ENCODE measurements at places on chromosomes 3 and 15.

- DNase-seq: no peak
Measured at GRCh38 chr3:52136513-52136912, 17.7 kb downstream of the POC1A start.

- no peak for DNase-seq
Measured at GRCh38 chr15:52379395-52380106, 83.9 kb upstream of the MYO5C start.

GRCh38 chr15:100373120-100373896 is 31.5 kb upstream of the ADAMTS17 start:
- DNase-seq: no peak

DNA sequence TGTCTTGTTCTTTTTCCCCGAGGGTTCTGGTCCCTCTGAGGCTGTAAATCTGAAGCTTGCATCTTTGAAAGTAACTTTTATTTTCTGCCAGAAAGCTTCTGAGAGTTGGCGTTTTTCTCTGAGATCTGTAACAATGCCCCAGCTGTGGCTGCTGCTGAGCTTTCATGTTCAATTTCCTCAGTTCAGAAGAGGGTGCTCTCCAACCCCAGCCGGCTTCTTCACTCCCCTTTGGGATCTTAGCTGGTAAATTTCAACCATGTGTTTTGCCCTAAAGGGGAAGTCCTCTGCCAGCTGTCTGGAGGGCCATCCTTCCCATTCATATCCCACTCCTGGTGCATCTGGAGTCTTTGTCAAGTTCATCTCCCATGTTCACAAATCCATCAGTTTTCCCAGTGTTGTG is 18.3 kb upstream of the CFAP100 start:
- DNase-seq: no peak

GRCh38 chr3:115903843-115904242 is 280.5 kb downstream of the GAP43 start:
- no peak for DNase-seq

GRCh38 chr3:67048067-67048714 is 50.1 kb downstream of the KBTBD8 start:
- DNase-seq: no peak

- no peak for DNase-seq
Measured at GRCh38 chr15:60916032-60916678, 312.9 kb downstream of the RORA start.

DNA sequence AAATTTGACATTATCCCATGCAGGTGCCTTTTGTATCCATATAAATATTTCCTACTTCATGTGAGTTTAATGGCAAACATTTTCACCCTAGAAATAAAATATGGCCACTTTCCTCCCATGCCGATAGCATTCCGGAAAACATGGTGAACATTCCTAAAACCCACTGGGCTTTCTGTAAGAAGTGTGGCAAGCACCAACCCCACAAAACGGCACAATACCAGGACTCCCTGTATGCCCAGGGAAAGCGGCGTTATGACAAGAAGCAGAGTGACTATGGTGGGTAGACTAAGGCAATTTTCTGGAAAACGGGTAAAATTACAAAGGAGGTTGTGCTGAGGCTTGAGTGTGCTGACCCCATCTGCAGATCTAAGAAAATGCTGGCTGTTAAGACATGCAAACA is 7.6 kb downstream of the ANXA2 start:
- no peak for DNase-seq

- DNase-seq: no peak
Measured at GRCh38 chr15:35312344-35312743, 227.2 kb upstream of the NANOGP8 start.

DNA sequence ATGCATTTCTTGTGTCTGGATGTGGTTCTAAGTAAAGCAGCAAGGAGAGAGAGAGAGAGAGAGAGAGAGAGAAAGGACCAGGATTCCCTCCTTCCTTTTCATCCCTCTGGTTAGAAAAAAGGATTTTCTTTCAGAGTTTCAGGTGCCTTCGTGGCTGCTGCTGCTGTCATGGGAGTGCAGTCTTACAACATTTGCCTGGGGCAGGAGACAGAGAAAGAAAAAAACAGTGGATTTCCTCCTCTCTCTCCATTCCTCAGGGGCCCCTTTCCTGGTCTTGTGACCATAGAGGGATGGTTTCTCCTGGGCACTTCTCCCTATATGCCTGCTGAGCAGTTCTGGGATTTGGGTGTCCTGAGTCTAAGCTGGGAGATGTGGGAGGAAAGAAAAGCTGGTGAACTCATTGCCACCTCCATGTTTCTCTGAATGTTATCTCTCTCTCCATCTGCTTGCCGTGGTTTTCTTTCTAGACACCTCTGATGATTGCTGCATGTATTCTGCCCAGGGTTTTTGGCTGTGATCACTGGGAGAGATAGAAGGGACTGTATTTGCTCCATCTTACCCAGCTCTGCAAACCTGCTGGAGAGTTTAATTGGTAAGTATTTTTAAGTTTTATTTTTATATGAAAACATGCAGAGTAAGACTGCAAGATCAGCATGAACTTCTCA is 142.4 kb upstream of the RGMA start:
- no peak for DNase-seq

GRCh38 chr15:67174864-67175573 is 79.4 kb downstream of the AAGAB start:
- DNase-seq: no peak

- no peak for DNase-seq
Measured at GRCh38 chr3:56976651-56977560, 83.6 kb upstream of the SPATA12 start.

DNA sequence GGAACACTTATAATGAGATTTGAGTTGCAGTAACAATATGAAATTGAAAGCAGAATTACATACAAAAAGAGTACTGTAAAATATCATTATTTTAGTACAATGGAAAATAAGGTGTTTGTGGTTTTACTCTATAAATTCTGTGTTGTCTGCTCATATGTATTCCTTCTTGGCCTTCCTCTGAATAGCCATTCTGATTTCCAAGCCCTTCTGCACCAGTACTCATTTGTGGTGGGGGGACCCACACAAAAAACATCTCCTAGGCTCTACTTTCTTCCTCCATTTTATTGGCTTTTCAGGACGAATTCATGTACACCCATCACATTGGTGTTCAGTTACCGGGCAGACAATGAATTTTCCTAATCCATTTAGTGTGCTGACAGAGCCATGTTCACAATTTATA is 338.2 kb downstream of the ERC2 start:
- no peak for DNase-seq

GRCh38 chr3:87127281-87127680 is 99.8 kb upstream of the CHMP2B start:
- DNase-seq: no peak

DNA sequence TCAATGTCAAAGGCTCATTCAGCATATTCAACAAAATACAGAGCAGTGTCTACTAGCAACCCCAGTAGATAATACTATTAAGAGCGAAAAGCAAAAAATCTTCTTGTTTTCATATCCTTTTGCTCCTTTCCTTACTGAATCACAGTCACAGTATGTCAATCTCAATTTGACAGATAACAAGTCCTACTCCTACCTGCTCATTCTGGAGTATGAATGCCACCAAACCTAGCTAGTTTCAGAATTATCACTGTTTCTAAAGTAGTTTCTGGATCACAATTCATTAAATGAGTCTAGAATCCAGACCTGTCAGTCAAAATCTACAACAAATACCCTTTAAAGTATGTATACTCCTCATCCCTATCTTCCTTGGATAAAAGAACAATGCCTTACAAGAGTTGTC is 51.5 kb downstream of the MKRN2 start:
- no peak for DNase-seq

- no peak for DNase-seq
Measured at GRCh38 chr3:182592747-182593146, 200.6 kb upstream of the ATP11B start.

DNA sequence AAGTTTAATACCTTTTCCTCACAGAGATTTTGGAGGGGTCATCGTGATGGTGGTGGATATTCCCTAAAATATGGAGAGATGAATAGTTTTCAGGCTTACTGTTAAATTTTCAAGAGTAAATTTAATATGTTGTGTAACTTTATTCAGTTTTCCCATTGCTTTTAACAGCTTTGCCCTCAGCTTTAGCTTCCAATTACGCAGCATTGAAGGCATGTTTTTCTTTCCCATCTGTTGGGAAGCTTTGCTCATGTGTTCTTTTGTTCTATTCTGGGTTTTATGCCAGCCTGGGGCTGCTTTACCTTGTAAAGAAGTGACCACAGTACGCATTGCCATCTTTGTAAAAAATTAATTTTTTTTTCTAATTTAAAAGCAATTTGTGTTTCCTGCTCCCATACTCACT is 151.5 kb downstream of the B3GALNT1 start:
- DNase-seq: no peak

DNA sequence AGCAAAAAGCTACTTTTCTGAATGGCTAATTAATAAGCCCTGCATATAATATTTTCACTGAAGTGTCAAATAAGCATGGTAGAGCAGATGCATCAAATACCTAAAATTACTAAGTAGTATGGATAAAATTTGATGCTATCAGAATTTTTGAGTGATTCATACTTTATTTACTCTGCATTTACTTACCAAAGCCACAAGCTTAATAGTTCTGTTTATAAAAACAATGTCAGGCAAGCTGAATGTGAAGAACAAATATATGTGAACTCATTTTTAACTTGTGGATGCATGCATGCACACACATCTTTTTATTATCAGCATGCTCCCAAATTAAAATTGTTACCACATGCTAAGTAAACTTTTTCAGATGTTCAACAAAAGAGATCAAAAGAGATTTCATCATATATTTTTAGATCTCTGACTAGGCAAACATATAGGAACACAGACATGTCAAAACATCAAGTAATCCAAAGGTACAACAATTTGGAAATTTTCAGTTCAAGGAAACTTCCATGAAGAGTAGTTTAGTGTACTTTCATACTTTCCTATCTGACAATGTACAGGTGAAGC is 969.4 kb downstream of the ROBO1 start:
- DNase-seq: no peak
